PC-3 (cell line): ENCODE measurements at places on chromosomes 11 and 22. TPM values are rescaled to one million over a fixed set of nuclear protein-coding genes. Genes with fewer than 3 reads are reported as not detected.
A peak's percentile ranks its signal among the peaks of the same experiment; 100 is the strongest.

Gene PHOX2A
- total RNA-seq, result not detected in 2 replicates

DNA sequence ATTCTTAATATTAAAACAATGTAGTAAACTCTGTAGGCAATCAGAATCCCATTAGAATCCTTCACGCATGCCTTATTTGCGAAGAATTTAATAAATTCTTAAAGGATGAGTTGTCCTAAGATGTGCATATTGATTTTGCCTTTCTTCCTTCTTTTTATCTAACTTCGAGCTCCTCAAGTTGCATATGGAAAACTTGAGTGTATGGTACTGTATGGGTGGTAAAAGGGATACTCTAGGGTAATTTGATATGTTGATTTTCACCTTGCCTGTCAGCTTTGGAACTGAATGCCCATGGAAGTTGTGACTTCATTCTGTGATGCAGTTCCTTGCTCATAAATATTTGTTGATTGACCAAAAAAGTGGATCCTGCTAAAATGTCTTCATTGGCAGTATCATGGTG is 193.8 kb downstream of the DDX10 start:
- no peak overlapping the region for H3K4me3 ChIP-seq
- DNase-seq, result peak; percentile 55
- no peak overlapping the region for H3K27ac ChIP-seq
- peaks cover 12% of the 10 kb centered on the region for H3K4me1 ChIP-seq

GRCh38 chr11:61760946-61761345 is 8.5 kb downstream of the MYRF start:
- no peak for DNase-seq
- H3K4me3 ChIP-seq, result no peak overlapping the region
- no peak overlapping the region for H3K27ac ChIP-seq
- H3K4me1 ChIP-seq, result peaks cover 12% of the 10 kb centered on the region
- H3K27me3 ChIP-seq, result no peaks in the 10 kb centered on the region
- no peaks in the 10 kb centered on the region for H3K36me3 ChIP-seq

DNA sequence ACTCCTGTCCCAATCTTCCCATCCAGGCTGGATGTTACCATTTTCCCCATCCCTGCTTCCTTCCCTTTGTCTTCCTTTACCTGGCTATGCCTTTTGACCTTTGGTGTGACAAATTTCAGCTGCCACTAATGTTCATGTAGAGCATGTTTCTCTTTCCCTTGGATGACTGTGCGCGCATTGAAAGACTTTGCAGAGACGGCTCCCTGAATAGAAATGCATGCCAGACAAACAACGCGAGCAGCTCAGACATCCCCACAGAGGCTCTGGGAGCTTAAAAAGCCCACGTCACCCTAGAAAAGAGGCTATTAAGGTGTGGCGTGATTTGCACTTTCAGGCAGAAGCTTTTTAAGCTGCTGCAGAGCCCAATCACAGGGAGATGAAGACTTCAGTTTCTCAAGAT is 202.0 kb downstream of the NTM start:
- H3K4me1 ChIP-seq, result no peaks in the 10 kb centered on the region
- no peaks in the 10 kb centered on the region for H3K36me3 ChIP-seq
- no peak for DNase-seq
- peaks cover 47% of the 10 kb centered on the region for H3K27me3 ChIP-seq
- H3K27ac ChIP-seq, result no peak overlapping the region

DNA sequence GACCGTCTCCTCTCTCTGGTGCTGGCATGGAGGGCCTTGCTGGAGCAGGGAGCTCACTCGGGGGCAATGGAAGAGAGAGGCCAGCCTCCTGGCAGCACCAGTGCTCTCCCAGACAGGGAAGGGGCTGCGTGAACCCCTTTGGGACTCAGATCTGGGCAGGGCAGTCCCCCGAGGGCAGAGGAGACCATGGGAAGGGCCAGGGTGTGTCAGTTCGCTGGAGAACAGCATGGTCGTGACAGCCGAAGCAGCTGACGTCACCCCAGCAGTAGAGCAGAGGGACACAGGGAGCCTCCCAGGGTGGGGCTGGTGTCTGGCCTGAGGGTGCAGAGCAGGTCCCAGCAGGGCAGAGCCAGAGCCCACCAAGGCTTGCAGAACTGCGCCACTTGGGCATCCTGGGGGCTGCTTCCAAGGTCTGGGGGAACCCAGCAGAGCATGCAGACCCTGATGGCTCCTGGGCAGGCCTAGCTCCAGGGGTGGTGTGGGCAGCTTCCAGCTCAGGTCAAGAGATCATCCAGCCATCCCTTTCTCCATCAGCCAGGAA is 71.0 kb upstream of the KCNQ1OT1 start:
- H3K4me3 ChIP-seq, result no peak overlapping the region
- H3K36me3 ChIP-seq, result no peaks in the 10 kb centered on the region
- H3K27ac ChIP-seq, result no peak overlapping the region
- H3K27me3 ChIP-seq, result no peaks in the 10 kb centered on the region

GRCh38 chr22:49934160-49934890 is 15.9 kb downstream of the CRELD2 start:
- peaks cover 22% of the 10 kb centered on the region for H3K4me1 ChIP-seq
- H3K27ac ChIP-seq, result no peak overlapping the region
- peak; percentile 18 for DNase-seq
- no peak overlapping the region for H3K4me3 ChIP-seq

GRCh38 chr11:47056261-47056915 is 119.8 kb downstream of the CSTPP1 start:
- H3K27ac ChIP-seq, result no peak overlapping the region
- no peaks in the 10 kb centered on the region; the same call in 1 of the 2 replicates for H3K4me1 ChIP-seq
- no peaks in the 10 kb centered on the region for H3K36me3 ChIP-seq
- no peaks in the 10 kb centered on the region for H3K27me3 ChIP-seq

DNA sequence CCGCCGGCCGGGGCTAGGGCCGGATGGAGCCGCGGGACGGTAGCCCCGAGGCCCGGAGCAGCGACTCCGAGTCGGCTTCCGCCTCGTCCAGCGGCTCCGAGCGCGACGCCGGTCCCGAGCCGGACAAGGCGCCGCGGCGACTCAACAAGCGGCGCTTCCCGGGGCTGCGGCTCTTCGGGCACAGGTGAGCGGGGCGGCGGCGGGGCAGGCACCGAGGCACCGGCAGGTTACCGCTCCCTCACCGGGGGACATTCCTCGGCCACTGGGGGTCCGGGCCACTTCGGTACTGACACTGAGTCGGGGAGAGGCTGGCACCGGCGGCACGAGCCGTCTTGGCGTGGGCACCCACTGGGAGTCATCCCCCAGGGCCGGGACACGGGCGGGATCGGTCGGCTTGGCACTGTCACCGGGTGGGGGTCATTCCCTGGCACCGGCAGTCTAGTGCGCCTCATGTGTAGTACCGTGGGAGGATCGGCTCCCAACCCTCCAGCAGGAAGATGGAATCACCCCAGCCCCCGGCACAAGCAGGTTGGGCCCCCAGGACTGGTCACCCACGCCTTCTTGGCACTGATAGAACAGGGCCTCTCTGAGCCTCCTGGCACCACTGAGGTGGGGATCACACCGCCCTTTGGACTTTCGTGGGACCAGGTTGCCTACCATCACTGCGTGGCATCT is 511 bp downstream of the DGKZ start:
- DNase-seq, result no peak
- no peaks in the 10 kb centered on the region for H3K27me3 ChIP-seq
- H3K36me3 ChIP-seq, result no peaks in the 10 kb centered on the region; the same call in 1 of the 2 replicates
- peaks cover 12% of the 10 kb centered on the region for H3K4me1 ChIP-seq
- H3K4me3 ChIP-seq, result peak overlapping the region; percentile 81

- peaks cover 65% of the 10 kb centered on the region for H3K36me3 ChIP-seq
- peaks cover 82% of the 10 kb centered on the region for H3K4me1 ChIP-seq
- 0 out of 2 replicates have a peak overlapping the region, but pooled peaks have one; percentile 17 for H3K4me3 ChIP-seq
- H3K27ac ChIP-seq, result peak overlapping the region; percentile 99
- no peaks in the 10 kb centered on the region for H3K27me3 ChIP-seq
Observed at GRCh38 chr11:33721426-33721825, 14.8 kb downstream of the CD59 start.

GRCh38 chr22:45112136-45112879 is 51.4 kb upstream of the NUP50 start:
- no peaks in the 10 kb centered on the region for H3K36me3 ChIP-seq
- H3K27ac ChIP-seq, result no peak overlapping the region
- H3K4me1 ChIP-seq, result no peaks in the 10 kb centered on the region
- H3K27me3 ChIP-seq, result no peaks in the 10 kb centered on the region

- H3K36me3 ChIP-seq, result no peaks in the 10 kb centered on the region
- no peaks in the 10 kb centered on the region for H3K4me1 ChIP-seq
- H3K4me3 ChIP-seq, result no peak overlapping the region
- H3K27me3 ChIP-seq, result no peaks in the 10 kb centered on the region
- DNase-seq, result no peak
Observed at GRCh38 chr22:46734830-46735453, 3.1 kb downstream of the CERK start.

Gene ART5
- total RNA-seq, result not detected in 2 replicates

- no peak overlapping the region for H3K4me3 ChIP-seq
- no peaks in the 10 kb centered on the region for H3K4me1 ChIP-seq
- H3K27me3 ChIP-seq, result peaks cover 13% of the 10 kb centered on the region; the same call in 1 of the 2 replicates
- DNase-seq, result peak; percentile 23
Observed at GRCh38 chr11:72609045-72609444, 65.2 kb downstream of the PDE2A start.

DNA sequence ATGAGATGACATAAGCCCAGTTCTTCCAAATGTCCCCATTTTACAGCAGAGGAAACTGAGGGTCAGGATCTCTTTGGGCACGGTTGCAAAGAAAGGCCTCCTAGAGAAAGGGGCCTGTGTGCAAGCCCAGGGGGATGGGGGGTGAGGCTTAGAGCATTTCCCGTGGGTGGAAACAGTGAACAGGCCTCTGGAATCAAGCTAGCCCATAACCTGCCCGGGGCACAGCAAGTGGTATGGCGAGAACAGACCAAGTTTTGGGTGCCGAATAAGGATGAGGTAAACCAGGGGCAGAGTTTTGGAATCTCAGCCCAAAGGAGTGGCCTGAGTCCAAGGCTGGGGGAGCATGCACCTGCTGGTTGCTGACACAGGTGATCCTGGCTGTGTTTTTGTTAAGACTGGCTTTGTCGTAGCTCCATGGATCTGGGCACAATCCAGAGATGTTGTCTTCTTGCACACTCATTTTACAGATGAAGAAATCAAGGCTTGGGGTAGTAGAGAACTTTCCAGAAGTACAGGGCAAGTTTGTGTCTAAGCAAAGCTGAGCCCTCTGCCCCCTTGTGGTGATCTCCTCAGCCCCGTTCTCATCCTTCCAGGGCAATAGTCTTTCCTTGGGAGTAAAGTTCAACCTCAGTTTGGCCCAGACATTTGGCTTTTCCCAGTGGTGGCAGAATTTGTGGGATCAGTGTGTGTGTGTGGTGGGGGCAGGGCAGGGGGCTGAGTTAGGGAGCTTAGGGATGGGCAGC is 53.5 kb upstream of the MYEOV start:
- DNase-seq, result peak; percentile 56
- H3K27ac ChIP-seq, result no peak overlapping the region
- H3K27me3 ChIP-seq, result no peaks in the 10 kb centered on the region

DNA sequence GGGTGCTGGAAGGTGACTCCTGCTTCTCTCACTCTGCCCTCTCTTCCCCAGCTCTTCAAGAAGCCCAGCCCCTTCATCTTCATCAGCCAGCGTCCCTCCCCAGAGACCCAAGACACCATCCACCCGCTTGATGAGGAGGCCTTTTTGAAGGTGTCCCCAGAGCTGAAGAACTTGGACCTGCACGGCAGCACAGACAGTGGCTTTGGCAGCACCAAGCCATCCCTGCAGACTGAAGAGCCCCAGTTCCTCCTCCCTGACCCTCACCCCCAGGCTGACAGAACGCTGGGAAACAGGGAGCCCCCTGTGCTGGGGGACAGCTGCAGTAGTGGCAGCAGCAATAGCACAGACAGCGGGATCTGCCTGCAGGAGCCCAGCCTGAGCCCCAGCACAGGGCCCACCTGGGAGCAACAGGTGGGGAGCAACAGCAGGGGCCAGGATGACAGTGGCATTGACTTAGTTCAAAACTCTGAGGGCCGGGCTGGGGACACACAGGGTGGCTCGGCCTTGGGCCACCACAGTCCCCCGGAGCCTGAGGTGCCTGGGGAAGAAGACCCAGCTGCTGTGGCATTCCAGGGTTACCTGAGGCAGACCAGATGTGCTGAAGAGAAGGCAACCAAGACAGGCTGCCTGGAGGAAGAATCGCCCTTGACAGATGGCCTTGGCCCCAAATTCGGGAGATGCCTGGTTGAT is 12.6 kb downstream of the IL10RA start:
- H3K36me3 ChIP-seq, result no peaks in the 10 kb centered on the region
- DNase-seq, result no peak
- peaks cover 48% of the 10 kb centered on the region for H3K27me3 ChIP-seq
- H3K4me1 ChIP-seq, result no peaks in the 10 kb centered on the region

DNA sequence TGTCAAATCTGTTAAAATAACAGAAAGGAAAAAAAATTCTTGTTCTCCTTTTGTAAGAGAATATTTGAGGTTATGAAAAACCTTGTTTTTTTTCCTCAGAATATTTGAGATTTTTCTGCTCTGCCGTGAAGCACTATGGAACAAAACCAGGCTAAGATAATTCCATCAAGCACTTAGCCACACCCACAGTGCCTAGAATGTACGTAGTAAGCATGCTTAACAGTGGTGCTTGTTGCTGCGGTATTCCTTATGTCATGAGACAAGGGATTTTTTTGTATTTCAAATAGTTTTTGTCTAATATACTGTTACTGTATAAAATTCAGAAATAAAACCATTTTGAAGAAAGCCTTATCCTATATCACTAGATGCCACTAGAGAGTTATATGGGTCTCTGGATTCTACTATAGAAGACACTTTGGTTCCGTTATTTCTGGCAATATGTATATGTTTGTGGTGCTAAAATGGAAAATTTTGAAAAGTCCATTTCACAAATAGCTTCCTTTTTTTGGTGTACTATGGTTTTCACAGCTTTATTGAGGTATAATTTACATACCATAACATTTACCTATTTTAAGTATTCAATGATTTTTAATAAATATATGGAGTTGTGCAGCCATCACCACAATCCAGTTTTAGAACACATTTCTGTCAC is 23.7 kb downstream of the PDHX start:
- H3K27me3 ChIP-seq, result no peaks in the 10 kb centered on the region
- no peak for DNase-seq
- no peaks in the 10 kb centered on the region for H3K4me1 ChIP-seq
- peaks cover 9% of the 10 kb centered on the region; the same call in 1 of the 2 replicates for H3K36me3 ChIP-seq
- no peak overlapping the region for H3K27ac ChIP-seq

Gene CNTN5
- not detected in 2 replicates for total RNA-seq

DNA sequence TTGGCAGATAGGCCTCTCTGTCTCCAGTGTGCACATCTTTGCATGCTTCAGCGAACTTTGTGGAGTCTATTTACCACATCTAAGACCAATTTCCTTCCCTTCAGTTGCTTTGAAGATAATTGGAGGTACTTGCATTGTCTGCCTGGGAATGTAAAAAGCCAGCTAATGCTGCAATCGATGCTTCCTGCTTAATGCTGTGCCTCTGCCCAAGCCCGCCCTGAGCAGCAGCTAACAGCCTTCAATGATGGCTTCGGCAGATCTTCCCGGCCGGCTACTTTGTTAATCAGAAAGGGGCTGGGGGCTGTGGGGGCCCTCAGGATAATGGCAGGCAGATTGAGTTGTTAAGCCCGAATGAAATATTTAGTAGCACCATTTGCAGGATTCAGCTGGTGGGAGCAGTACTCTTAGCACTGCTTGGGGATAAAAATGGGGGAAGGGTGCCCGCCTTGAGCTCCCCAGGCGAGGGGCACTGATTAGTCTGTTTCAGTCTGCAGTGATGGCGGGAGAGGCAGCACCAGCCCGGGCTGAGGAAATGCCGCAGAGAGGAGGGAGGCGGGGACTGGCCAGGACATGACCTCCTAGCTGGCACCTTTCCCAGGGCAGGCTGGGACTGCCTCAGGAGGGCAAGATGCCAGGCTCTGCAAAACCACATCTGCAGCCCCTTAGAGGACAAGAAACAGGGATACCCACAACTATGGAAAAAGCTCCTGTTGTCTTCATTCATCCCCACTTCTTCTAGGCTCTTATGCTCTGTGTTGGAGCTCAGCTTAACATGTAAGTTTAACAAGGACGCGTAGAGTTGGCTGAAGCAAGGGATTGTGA is 460.0 kb downstream of the BUD13 start:
- H3K4me3 ChIP-seq, result no peak overlapping the region
- peaks cover 12% of the 10 kb centered on the region for H3K27me3 ChIP-seq
- H3K27ac ChIP-seq, result no peak overlapping the region
- H3K4me1 ChIP-seq, result no peaks in the 10 kb centered on the region
- DNase-seq, result no peak
- H3K36me3 ChIP-seq, result no peaks in the 10 kb centered on the region
